ENCODE measurements at places on chromosomes 7 and 10.

DNA sequence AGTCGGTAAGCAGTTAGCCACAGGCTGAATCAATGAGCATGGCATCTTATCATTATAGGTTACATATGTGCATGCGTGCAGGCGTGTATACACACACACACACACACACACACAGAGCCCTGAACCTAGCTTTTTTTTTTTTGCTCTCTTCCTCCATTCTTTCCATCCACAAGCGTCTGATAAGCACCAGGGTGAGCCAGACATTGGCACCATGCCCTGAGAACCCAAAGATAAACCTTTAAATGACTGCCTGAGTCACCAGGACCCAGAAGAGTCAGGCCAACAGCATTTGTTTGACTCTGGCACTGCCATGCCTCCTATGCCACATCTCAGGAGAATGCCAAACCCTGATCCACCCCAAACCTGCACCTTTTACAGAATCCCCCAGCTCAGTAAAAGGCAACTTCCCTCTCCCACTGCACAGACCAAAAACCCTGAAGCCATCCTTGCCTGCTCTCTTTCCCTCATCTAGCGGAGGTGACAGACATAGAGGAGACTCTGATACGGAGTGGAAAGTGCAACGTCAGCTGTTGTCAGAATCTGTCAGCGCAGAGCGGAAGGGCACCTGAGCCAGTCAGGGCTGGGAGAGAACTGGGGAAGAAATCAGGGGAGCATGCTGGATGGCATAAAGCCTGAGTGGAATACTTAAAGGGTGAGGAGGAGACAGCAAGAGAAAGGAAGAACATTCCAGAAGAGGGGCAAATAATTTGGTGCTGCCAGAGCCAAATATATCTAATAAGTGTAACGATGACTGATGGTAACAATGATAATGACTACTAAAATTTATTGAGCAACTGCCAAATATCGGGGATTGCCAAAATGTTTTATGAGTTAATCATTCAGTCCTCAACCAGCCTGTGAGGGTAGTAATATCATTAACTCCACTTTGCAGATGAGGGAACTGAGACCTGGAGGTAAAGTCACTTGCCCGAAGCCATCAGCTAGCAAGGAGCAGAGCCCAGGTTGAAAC is 3.2 kb downstream of the PARP12 start:
- DNase-seq = no peak

- DNase-seq = no peak
Observed at GRCh38 chr7:129635300-129636029, 23.9 kb downstream of the NRF1 start.

DNA sequence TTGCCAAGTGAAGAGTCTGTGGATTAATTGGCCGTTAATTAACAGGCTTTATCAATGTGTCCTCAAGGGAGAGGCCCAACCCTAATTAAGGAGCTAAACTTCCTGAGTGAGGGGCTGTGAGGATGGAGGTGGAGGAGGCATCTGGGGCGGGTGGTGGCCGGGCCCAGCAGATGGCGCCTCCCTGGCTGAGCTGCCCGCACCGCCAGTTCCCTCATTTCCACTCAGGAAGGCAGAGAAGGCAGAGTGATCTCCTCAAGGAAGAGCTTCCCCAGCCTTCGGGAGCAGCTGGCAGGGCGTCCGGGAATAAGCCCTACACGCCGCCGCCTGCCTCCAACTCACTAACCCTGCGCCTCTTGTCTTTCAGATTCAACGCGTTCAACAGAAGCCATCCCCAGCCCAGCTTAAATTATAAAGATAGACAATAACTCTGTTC is 112.2 kb downstream of the CYTH3 start:
- DNase-seq = no peak

DNA sequence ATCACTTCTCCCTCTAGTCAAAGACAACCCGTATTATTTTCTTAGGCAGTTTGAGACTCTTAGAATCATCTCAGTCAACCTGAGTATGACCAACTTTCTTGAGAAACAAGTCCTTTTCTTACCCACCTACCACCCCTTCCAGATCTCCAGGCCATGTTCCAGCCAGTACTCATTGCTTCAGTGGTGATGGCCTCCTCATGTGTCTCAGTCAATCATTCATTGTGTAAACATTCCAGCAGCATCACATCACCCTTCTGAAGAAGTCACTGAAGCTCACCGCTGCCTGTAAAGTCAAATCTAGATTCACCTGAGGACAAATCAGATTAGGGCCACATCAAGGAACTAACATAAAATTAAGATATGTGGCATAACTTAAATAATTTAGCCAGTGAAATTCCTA is 467.2 kb upstream of the NRP1 start:
- DNase-seq = no peak

DNA sequence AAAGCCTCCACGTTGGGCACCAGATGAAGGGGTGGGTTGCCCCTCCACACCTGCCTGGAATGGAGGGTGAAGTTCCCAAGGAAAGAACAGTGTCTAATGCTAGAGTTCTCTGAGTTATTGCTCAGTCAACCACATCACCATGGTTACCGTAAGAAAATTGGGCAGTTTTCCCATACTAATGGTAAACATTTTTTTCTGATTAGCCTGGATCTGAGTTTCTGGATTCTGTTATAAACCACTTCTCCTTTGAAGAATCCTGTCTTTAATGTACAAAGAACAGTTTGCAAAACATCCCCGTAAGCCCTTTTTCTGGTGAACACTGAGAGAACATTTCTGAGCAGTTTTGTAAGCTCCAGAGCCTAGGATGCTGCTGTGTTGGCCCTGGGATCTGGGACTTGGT is 45.5 kb downstream of the ABCC2 start:
- no peak for DNase-seq
